ENCODE measurements at places on chromosomes 5 and 9.

DNA sequence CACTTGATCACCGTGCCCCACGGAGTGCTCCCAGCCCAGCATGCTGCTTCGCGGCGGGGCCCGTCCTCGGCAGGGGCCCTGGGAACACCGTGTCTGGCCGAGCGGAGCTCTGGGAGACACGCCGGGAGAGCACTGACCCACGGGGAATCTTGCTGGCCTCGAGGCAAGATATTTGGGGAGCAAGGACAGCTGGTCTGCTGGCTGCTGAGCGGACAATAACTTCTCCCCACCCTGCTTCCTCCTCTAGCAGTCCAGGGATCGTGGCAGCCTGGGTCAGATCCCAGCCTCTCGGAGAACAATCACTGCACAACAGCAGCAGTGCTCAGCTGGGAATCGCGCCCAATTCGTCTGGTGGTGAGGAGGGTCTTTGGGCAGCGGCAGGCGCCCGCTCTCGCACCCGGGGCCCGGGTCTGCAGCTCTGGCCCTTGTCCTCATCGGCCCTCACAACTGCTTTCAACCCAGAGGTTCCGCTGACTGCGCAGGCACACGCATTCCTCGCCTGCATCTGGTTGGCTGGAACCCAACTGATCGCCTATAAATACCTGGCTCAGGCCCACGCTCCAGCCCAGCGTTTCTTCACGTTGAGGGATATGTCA is 43.4 kb downstream of the DBH start:
- H3K4me3 ChIP-seq, result no peak overlapping the region
- H3K27me3 ChIP-seq, result no peaks in the 10 kb centered on the region
- H3K27ac ChIP-seq, result no peak overlapping the region
- H3K4me1 ChIP-seq, result no peaks in the 10 kb centered on the region
- H3K36me3 ChIP-seq, result no peaks in the 10 kb centered on the region

- H3K36me3 ChIP-seq, result no peaks in the 10 kb centered on the region
- no peaks in the 10 kb centered on the region for H3K4me1 ChIP-seq
- H3K27ac ChIP-seq, result no peak overlapping the region
- no peak for DNase-seq
- no peaks in the 10 kb centered on the region for H3K27me3 ChIP-seq
Measured at GRCh38 chr5:169944922-169945680, 35.2 kb downstream of the INSYN2B start.

DNA sequence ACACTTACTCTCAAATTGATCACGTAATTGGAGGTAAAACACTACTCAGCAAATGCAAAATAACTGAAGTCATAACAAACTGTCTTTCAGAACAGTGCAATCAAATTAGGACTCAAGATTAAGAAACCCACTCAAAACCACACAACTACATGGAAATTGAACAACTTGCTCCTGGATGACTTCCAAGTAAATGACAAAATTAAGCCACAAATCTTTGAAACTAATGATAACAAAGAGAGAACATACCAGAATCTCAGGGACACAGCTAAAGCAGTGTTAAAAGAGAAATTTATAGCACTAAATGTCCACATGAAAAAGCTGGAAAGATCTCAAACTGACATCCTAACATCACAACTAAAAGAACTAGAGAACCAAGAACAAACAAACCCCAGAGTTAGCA is 540.5 kb upstream of the CDH18 start:
- no peaks in the 10 kb centered on the region for H3K36me3 ChIP-seq
- no peak for DNase-seq
- H3K4me3 ChIP-seq, result no peak overlapping the region

- DNase-seq, result no peak
- no peaks in the 10 kb centered on the region for H3K4me1 ChIP-seq
- H3K36me3 ChIP-seq, result no peaks in the 10 kb centered on the region
- no peaks in the 10 kb centered on the region for H3K27me3 ChIP-seq
- H3K4me3 ChIP-seq, result no peak overlapping the region
- H3K27ac ChIP-seq, result no peak overlapping the region
Measured at GRCh38 chr5:127785098-127785927, 82.1 kb downstream of the CCDC192 start.

GRCh38 chr9:34663303-34663605 is 797 bp upstream of the CCL27 start:
- no peak for DNase-seq
- no peak overlapping the region for H3K27ac ChIP-seq
- no peaks in the 10 kb centered on the region for H3K27me3 ChIP-seq

GRCh38 chr9:89843591-89843990 is 238.8 kb downstream of the GADD45G start:
- DNase-seq, result no peak
- H3K36me3 ChIP-seq, result no peaks in the 10 kb centered on the region
- H3K27me3 ChIP-seq, result no peaks in the 10 kb centered on the region
- no peak overlapping the region for H3K27ac ChIP-seq
